ENCODE measurements at places on chromosomes 16 and 17.

GRCh38 chr17:29046473-29046839, 3.5 kb downstream of the PIPOX start:
- DNase-seq, result no peak

GRCh38 chr16:51084074-51084928, 66.8 kb downstream of the SALL1 start:
- DNase-seq, result peak; percentile 46

- DNase-seq, result no peak
These were observed 21.1 kb upstream of the DOK4 start for GRCh38 chr16:57507136-57508034.

- no peak for DNase-seq
These were observed at the start of gene C16orf89 for GRCh38 chr16:5065813-5066212. Gene C16orf89, minus strand, starts transcription at chr16:5065956. Its CDS starts 48 bp downstream, at chr16:5065908.

DNA sequence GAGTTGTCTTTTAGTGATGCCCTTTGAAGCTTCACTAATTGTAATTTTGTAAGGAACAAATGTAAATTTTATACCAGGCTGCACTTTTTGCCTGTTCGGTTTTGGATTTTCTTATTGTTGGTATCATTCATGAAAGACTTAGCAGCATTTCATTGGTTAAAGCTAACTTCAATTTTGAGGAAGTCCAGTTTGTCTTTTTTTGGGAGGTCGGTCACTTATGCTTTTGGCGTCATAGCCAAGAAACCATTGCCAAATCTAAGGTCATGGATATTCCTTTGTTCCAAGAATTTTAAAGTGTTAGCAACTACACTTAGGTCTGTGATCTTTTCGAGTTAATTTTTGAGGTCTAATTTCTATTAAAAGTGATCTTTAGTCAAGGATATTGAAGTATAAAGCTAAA, 77.1 kb downstream of the PRKCA start:
- no peak for DNase-seq

DNA sequence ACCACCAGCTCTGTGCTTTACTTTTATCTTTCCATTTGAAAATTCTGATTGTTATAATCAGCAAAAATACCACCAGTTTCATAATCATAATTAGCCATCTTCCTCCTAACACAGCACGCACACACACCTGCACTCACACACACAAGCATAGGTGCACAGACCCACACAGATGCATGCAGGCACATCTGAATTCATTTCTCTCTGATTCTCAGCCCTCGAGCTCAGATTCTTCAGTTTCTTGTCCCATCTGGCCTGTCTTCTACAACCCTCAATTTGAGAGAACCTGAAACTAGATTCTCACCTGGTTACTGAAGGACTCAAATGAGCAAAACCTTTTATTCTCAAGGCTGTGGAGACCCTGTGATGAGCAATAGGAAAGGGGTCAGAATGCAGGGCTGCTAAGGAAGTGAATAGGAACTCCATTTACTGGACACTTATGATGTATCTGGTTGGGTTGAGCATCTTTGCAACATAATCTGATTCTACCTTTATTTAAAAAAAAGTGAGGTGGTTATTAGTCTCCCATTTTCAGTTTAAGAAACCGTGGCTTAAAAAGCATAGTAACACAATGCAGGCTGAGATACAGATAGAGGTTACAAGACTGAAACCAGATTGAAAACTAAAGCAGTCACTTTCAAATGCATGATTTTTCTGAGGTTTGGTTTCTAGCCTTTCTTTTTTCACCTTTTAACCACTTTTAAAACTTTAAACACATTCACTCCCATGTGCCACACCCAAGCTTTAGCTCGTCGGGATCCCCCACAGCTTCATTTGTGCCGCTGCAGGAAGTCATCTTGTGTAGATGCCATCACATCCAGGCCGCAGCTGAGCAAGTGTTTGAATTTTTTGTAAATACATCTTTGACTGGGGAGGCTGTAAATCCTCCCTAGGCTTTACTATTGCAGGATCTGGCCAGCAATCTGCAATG, 9.4 kb downstream of the KRT33A start:
- DNase-seq, result no peak

GRCh38 chr17:2837147-2837561, 40.9 kb downstream of the RAP1GAP2 start:
- no peak for DNase-seq
